ENCODE measurements at places on chromosomes 1 and 21.

GRCh38 chr1:41580021-41580420, 95.5 kb upstream of the EDN2 start:
- no peak for DNase-seq

GRCh38 chr1:1132042-1132950, 16.4 kb upstream of the C1orf159 start:
- DNase-seq: no peak

DNA sequence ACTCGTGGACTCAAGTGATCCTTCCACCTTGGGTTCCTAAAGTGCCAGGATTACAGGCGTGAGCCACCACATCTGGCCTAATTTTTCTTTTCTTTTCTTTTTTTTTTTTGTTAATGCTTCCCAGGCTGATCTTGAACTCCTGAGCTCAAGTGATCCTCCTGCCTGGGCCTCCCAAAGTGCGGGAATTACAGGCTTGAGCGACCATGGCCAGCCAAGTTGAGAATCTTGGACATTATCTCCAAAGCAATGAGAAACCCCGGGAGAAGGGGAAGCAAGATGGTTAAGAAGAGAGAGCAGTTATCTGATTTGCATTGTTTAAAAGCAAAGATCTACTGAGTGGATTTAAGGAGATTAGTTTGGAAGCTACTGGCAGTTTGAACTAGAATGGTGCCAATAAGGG, 9.1 kb downstream of the HIPK1 start:
- DNase-seq: no peak

- DNase-seq: no peak
Measured at GRCh38 chr1:202848191-202848542, 37.4 kb downstream of the PCAT6 start.
